Naive B cell (primary cell): ENCODE measurements at places on chromosomes 5 and 9. TPM values are rescaled to one million over a fixed set of nuclear protein-coding genes. Genes with fewer than 3 reads are reported as not detected.

- no peak for DNase-seq
These were observed 102.0 kb downstream of the OLFM1 start for GRCh38 chr9:135189497-135189896.

DNA sequence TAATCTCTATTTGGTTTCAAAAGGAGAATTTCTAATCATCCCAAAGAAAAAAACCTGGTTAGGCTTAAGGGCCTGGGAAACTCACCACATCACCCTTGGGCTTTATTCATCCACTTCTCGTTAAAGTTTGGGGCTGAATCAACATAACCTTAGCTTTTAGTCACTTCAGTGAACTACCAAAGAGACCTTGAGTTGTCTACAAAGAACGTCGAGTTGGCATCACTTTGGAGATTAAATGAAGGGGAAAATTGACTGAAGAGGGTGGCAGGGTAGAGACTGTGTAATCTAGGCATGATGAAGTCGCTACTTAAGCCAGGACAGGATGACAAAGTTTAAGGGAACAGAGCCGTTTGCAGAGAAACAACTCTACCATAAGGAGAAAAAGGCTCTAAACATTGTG, 341.4 kb downstream of the RAB3C start:
- no peak for DNase-seq

C1QTNF2 gene
- polyA plus RNA-seq: not detected

YTHDC2 gene
- 8.1 TPM for polyA plus RNA-seq
